ENCODE measurements at places on chromosomes 16 and 17.

GRCh38 chr16:78895681-78896080, 704.9 kb downstream of the MAF start:
- no peak for DNase-seq

DNA sequence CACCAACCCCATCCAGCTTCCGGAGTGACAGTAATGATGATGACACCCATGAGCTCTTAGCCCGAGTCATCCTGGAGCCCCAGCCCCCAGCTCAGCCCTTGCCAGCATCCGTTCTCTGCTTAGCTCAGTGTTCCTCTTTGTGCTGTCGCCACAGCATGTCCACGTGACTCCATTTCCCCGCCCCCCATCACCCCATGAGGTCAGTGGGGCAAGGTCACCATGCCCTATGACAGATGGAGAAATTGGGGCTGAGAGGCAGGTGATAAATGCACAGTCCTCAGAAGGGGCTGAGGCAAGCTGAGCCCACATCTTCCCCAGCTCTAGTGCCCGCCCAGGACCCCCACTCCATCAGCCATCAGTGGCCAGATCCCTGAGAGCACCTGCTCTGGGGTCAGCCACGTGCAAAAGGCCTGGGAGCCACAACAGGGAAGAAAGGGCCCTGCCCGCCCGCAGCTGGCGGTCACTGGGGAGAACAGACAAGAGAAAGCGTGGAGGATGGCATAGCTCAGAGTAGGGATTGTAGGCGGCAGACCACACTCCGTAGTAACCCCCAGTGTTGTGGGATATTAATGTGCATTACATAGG, 17.1 kb downstream of the ITGB4 start:
- no peak for DNase-seq

- no peak for DNase-seq
Observed at GRCh38 chr17:63329876-63330275, 116.2 kb downstream of the CYB561 start.

DNA sequence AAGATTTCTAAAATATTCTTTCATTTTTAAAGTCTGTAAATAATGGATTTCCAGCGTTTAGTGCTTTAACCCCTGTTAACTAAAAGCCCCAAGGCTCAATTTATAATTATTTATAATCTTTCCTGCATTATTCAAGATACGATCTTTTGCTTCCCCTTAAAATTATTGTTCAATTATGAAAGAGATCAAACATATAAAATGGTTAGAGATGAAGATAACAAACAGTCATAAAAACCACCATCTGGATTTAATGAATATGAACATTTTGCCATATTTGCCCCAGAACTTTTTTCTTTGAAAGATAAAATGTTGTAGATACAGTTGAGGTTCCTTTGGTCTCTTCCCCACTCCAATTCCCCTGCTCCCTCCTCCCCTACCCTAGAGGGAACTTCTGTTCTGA, 17.6 kb downstream of the WWP2 start:
- DNase-seq = no peak

DNA sequence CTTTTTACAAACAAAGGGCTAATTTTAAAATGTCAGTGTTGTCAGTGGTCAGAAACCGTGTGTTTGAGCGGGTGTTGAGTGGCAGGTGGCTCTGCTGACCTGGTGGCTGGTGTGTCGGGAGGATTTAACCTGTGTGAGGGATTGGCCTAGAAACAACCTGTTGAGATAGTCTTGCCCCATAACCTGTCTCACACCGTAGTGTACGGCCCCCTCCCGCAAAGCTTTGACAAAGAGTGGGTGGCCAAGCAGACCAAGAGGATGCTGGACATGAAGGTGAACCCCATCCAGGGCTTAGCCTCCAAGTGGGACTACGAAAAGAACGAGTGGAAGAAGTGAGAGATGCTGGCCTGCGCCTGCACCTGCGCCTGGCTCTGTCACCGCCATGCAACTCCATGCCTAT, 7.0 kb downstream of the COX4I1 start:
- no peak for DNase-seq

- DNase-seq = no peak
Observed at GRCh38 chr16:47079860-47080259, 63.9 kb downstream of the NETO2 start.

DNA sequence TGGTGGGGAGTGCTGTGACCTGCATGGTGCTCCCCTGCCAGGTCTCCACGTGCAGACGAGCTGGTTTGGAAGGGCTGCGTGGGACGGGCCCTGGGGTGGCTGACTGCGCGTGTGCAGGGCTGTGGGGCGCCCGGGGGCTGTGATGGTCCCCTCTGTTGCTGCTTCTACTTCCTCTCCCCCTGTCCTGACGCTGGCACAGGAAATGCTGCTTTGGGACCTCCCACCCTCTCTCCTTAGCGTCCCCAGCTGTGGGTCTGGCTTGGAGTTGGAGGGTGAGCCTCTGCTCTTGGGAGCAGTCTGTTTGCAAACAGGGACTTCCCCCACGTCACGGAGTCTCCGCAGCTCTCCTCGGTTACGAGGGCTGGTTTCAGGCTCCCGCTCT, 35.2 kb downstream of the TSC2 start:
- no peak for DNase-seq

Measured in CD8-positive, alpha-beta memory T cell (primary cell).